ENCODE measurements at places on chromosomes 11 and 22.

- peak; percentile 30 for DNase-seq
Observed at GRCh38 chr11:48055292-48056132, 75.2 kb downstream of the PTPRJ start.

GRCh38 chr11:35151683-35152280 lies 12.8 kb downstream of the CD44 start:
- DNase-seq, result no peak

DNA sequence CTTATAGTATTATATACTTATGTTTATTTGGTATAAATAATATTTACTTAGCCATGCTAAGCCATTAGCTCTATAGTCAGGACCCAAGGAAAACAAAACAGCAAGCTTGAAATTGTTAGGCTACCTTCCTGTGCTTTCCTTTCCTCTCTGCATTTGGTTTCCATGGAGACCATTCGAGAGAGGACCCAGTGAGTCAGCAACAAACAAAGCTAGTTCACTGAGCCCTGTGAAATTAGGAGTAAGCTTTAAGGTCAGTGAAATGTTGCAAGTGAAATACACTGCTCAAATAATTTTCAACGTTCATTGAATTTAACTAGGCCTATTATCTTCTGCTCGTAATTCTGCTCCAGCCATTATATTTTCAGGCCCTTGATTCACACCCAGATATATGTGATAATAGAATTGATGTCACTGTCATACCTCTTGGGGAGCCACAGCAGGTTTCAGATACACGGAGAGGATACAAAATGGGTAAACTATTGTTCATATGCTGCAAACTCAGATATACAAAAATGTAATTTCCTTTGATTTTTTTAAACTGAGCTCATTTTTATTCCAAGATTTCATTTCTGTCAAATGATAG lies 9.1 kb upstream of the OR10D3 start:
- no peak for DNase-seq

GRCh38 chr22:22825213-22825593 lies 62.4 kb upstream of the IGLL5 start:
- no peak for DNase-seq

DNA sequence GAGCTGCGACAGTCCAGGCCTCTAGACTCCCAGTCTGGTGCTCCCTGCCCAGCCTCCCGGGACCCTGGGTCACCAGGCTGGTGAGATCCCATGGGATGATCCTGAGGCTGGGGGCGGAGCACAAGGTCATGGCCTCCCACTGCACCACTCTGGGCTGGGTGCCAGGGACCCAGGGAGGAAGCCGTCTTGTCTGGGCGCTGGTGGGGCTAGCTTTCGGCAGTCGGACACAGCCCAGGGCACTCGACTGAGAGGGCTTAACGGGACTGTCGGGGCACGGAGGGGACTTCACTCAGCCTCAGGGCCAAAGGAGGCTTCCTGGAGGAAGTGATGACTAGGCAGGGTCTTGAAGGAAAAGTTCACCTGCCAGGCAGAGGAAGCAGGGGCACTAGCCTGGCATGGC lies 39.0 kb downstream of the ZC3H7B start:
- DNase-seq, result no peak

DNA sequence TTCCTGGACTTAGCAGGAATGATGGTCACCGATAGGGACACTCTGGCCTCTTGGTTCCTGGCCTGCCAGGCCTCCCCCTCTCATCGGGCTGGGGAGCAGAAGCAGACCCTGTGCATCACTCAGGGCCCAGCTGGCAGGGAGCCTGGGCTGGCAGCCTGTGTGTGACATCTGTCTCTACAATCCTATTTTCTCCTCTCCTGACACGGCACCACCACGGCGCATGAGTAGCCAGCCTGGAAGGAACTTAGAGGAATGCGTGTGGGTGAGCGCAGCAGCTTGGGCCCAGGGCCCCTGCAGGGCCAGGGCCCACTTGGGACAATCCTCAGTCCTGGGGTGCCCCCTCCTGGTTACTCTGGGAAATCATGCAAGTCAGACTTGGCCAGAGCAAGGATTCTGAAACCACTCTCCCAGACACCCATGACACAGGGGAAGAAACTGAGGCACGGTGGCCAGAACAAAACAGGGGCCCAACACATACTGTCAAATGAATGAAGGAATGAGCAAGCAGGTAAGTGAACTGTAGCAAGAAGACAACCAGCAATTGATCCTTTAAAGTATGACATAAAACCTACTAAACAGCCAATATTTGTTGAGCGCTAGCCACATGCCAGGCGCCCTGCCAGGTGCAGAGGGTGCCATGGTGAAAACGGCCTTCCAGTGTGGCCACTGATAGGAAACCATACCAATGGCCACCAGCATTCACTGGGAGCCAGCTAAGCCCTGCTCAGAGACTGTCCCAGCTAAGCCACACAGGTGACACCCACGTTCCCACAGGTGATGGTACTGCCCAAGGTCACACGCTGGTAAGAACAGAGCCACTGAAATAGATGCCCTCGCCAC lies 13.3 kb downstream of the RSPH14 start:
- DNase-seq, result peak; percentile 43

GRCh38 chr11:75103380-75104026 lies 6.8 kb upstream of the OR2AT4 start:
- DNase-seq, result no peak

- no peak for DNase-seq
Observed at GRCh38 chr11:55697817-55698216, 35.8 kb downstream of the OR4C6 start.

DNA sequence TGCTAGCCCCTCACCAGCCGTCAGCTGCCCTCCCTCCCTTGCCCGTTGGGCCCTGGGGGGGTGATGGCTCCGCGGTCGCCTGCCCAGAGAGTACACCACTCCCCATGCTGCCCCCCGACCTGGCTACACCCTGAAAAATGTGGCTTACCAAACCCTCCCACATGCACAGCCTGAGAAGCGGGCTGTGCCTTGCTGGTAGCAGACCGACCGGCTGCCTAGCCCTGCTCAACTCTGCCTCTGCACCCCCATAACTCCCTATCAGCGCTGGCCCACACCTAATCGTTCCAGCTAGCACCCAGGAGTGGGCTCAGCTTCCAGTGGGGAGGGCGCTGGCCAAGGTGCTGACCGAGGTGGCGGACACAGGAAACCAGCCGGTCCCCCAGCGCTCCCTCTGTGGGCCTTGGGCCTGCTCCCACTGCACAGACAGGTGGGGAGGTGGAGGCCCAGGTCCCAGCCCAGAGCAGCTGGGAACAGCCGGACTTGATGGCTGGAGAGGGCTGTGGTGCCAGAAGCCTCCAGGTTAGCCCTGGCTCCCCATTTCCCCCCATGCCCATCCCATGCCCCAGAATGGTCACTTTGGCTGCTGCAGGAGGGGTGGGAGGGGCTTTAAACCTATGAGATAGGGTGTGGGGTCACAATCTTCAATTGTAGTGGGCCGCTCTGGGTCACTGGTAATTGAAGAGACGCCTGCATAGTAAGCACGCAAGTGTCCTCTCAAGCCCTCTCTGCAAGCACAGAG lies 32.1 kb upstream of the PRODH start:
- no peak for DNase-seq

DNA sequence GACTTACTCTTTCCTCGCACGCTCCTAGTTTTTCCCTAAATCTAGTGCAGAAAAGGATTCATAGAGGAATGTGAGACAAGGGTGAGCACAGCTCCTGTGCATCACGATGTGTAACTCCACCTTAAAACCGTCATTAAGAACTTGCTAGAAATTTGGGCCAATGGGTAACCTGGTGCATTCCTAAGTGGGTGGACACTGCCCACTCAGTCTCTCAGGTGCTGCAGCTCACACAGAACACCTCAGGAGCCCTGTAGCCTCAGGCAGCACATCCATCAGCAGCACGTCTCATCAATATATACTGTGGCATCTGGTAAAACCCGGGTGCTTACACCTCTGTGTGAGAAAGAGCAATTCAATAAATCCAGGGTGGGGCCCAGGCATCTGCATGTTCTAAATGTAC lies 12.4 kb downstream of the POU2AF3 start:
- DNase-seq, result no peak

DNA sequence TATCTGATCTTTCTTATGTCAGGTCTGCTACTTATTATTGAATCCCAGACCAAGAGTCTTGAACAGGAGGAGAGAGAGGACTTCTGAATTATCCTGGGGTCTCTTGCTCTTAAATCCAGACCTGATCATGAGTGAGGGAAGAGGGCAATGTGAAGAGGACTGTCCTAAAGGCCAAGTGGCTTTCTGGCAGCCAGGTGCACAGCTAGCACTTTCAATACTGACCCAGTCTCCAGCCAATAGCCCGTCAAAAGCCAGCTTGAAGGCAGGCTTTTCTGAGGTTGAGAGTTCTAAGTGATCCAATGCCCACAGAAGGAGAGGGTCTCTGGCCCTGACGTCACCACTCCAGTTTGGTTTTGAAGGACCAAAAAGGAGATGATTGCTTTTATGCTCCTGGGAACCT lies 37.2 kb downstream of the FBXO7 start:
- no peak for DNase-seq

DNA sequence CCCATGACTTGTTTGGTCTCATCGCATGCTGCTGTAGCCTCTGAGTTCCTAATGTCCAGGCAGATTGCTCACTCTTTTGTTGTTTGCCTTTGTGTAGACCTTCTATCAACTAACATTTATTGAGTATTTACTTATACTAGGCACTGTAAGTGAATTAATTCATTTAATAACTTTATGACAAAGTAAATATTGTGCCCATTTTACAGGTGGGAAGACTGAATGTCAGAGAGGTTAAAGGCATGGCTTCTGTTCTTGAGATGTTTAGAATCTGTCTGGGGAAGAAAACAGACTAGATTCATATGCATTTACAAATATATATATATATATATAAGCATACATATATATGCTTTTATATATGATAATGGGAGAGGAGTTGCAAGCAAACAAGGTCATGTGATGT lies 27.1 kb downstream of the EHF start:
- no peak for DNase-seq

DNA sequence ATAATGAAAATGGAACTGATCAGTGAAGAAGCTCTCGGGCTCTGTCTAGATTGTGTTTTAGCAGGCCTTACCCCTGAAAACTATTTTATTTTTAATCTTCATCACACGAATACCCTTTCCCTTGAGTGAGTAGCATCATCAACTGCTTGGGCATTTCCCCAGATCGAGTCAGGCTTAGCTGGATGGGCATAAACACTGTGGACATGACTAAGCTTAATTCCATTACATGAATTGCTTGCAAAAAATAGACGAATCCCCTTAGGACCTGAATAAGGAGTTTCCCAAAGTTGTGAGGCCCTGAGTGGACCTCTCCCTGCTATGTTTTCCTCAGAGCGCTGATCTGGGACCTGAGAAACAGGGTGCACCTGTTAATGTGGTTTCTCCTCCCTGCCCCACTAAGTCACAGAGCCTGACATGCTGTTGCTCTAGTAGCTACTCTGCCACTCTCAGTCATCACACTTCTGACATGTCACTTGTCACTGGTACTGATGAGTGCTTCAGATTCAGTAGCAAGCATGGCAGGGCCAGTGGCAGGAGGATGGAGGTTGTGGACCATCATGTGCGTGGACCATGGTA lies 53.5 kb downstream of the ENDOD1 start:
- no peak for DNase-seq

- no peak for DNase-seq
Observed at GRCh38 chr11:26743622-26744021, 21.8 kb upstream of the SLC5A12 start.

DNA sequence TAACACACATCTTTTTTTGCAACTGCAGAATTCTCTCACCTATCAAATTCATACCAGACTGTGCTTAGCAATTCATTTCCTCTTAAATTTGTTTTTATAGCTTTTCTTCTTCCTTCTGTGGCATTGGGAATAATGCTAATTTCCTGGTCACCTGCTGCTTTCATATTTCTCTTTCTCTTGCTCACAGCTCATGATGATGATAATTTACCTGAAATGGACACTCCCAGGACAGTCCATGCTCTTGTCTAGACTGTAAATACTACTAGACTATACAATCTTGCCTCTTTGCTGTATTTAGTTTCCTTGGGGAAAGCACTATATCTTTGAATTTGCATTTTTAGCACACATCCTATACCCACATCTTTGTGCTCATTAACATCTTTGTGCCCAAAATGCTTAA lies 15.5 kb downstream of the CASP5 start:
- DNase-seq, result no peak

- no peak for DNase-seq
Observed at GRCh38 chr22:38314051-38314932, 2.9 kb downstream of the CSNK1E start.

- no peak for DNase-seq
Observed at GRCh38 chr11:84719935-84720577, 907.1 kb downstream of the DLG2 start.

DNA sequence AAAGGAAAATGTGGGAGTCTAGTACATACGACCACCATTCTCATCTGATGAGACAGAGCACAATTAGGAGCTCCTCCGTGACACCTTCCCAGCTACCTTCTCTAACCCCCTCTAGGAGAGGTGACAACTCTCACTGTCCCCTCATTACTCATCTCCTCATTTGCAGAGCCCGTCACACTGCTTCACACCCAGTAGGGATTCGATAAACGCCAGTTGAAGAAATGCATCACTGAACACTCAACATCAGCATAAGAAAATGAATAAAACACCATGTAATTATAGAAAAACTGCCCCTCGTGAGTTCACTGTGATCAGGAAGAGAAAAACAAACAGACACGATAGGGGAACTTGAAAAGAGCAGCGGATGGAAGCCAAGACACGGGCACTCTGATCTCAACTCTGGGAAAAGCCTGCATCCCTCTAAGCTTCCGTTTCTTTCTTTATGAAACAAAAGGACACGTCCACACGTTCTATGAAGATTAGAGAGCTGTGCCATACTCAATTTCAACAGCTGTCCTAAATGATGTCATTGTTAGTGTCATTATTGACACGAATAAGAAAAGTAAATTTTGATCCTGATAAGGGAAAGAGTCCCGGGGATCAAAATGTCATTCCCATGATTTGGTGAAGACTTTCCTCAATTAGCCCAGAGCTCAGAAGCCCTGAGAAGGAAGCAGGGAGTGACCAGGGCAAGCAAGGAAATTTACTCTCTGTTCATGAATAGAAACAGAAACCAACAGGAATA lies 356.9 kb downstream of the LARGE1 start:
- DNase-seq, result no peak

DNA sequence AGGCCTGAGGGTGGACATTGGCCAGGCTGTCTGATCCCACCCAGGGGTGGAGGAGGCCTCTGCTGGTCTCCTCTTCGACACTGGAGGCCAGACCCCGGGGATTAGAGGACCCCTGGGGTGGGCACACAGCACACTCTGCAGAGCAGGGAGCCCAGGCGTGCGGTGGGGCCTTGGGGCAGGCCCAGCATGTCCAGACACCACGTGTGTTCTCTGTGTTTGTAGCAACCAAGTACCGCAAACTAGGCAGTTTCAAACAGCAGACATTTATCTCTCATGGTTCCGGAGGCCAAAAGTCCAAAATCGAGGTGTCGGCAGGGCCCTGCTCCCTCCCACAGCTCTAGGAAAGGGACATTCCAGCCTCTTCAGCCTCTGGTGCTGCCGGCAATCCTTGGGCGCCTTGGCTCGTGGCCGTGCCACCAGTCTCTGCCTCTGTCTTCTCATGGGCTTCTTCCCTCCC lies 1.5 kb downstream of the PANX2 start:
- DNase-seq, result no peak

- DNase-seq, result no peak
Observed at GRCh38 chr11:1932105-1932480, 12.6 kb downstream of the TNNT3 start.

GRCh38 chr11:107777110-107777509 lies 65.3 kb upstream of the SLN start:
- no peak for DNase-seq

Data from stimulated activated naive CD4-positive, alpha-beta T cell treated with Interleukin-2 at 50 U/mL for 16 hours (primary cell).